Myocyte (in vitro differentiated cells): ENCODE measurements at places on chromosomes 12 and 14. TPM values are rescaled to one million over a fixed set of nuclear protein-coding genes. Genes with fewer than 3 reads are reported as not detected.
A peak's percentile ranks its signal among the peaks of the same experiment; 100 is the strongest.

DNA sequence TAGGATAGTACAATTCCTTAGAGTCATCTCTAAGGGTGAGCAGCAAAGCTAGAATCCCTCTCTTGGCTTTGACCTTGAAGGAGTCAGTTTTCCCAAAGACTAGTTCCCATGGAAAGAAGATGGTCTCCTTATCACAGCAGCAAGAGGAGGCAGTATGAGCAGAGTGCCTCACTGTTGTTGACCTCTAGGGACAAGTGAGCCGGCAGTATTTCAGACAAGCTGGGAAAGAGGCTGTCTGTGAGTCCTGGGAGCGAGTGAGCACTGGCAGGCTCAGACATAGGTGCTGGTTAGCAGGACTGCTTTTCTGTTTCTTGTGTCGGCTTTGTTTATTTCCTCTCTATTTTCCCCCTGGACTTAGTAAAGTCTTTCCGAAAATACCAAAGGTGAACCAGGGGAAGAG lies 60.7 kb downstream of the NTF3 start:
- DNase-seq = no peak

- peak; percentile 6 for DNase-seq
Measured at GRCh38 chr12:666766-667308, 3.6 kb upstream of the NINJ2 start.

Gene EGLN3
- total RNA-seq = 78.0 and 98.0 TPM in 2 replicates

GRCh38 chr12:94930216-94930654 lies 73.3 kb downstream of the NDUFA12 start:
- DNase-seq = no peak

GRCh38 chr14:52020866-52021717 lies 31.7 kb downstream of the RTRAF start:
- DNase-seq = no peak

DNA sequence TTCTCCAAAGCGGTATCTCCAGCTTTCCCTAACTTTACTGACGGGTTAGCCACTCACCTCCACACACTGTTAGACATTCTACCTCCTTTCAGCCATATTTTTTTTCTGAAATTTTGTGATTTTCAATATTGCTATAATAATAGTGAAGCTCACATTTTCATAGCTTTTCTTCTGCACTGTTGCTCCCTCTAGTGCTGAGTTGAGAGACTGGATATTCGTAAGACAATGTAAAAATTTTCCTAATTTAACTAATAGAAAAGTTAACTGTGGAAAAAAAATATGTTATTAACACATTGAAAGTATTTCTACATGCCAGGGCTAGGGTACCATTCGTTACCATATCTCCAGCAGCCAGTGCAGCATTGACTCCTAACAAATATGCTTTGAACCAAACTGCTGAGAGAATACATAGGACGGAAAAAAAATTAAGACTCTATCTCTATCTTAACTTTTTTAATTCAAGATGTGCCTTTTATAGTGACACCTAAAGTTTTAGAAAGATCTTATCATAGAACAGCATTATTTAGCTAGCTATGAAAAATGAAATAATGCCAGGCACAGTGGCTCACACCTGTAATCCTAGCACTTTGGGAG lies 48.7 kb upstream of the ABCC9 start:
- peak; percentile 31 for DNase-seq

DNA sequence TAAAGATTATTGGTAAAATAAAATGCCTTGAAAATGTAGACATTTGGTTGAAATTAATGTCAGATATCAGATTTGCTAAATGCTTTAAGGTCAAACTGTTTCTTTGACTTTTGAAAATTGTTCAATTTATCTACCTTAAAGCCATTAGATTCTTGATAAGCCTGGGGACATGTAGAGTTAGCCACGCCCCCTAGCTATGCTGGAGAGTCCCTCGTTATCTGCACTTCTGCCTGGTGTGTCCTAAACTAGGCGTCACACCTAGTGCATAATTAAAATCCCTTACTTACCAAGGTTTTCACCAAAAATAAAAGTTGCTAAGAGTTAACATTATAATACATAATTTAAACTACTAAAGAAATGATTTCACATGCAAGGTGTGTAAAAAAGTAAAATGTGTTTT lies 79.5 kb downstream of the EGLN3 start:
- no peak for DNase-seq

Gene SLC2A13
- total RNA-seq = 5.5 and 7.0 TPM in 2 replicates

DNA sequence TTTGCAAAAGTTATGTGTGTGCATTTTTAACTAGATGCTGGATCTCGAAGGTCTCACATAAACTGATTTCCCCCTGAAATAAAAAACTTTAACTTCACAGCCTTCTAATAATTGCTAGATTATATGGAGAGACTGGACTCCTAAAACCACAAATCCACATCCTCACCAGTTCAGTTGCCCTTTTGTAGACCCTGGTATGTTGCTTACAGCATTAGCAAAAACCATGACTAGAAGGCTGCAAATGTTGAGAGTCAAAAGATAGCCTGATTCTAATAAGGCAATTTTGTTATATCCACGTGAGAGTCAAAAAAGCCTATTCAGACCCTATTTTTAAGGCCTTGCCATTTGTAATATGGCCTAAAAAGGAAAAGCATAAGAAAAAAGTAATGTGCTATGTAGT lies 37.4 kb downstream of the RASSF8 start:
- peak; percentile 38 for DNase-seq

Gene PTCSC3
- total RNA-seq = not detected in 2 replicates

- DNase-seq = peak; percentile 64
Measured at GRCh38 chr14:63770187-63770807, 42.4 kb upstream of the SGPP1 start.

DNA sequence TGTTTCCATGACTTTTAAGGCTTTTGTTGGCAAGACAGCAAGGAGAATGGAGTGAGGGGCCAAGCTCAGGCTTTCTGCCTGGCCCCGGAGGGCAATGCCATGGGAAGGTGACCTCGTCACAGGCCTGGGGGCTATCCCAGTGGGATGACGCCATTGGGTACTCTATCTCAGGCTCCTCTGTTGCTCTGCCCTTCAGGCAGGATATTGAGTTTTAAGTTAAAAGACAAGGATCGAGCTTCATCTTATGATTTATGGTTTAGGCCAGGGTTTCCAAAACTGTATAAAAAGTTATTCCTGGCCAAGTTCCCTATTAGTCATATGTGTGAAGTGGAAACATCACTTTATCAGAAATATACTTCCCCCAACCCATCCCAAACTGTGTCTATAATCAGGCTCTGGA lies 127.7 kb downstream of the ZFP36L1 start:
- DNase-seq = peak; percentile 50
